ENCODE measurements at places on chromosomes 3 and 15.

GRCh38 chr3:180922242-180922641 lies 9.8 kb downstream of the FXR1 start:
- DNase-seq = no peak

- no peak for DNase-seq
Observed at GRCh38 chr3:62361824-62362223, 11.5 kb downstream of the FEZF2 start.

DNA sequence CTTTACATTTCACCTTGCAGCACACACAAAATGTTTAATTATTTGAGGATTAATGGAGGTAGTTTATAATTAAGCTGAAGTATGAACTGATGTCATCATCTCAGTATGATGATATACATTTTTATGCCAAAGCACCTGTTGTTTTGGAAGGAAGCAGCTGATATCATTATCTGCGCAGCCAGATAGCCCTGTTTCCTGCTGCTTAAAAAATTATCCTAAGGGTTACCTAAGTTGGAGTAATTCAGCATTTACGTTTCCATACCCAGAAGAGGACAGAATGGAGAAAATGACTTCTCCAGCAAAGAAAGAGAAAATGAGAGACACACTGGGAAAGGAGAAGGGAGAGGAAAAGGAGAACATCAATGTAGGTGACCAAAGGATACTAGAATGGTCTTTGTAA lies 370.3 kb upstream of the PLSCR5 start:
- no peak for DNase-seq

GRCh38 chr3:195080125-195080524 lies 190.8 kb downstream of the XXYLT1 start:
- DNase-seq = no peak
